Left ventricle myocardium inferior (tissue), 1 donor: ENCODE measurements at places on chromosomes 12 and 14.

DNA sequence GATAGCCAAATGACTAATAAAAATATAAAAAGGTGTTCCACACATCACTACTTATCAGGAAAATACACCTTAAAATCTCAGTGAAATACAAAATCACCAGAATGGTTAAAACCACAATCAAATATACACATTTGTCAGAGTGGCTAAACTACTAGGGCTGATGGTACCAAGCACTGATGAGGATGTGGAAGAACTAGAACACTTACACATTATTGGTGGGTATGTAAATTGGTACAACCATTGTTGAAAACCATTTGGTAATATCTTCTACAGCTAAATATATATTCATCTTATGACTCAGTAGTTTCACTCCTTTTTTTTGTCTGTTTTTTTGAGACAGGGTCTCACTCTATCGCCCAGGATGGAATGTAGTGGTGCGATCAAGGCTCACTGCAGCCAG, 48.5 kb upstream of the TTC7B start:
- no peak for DNase-seq

DNA sequence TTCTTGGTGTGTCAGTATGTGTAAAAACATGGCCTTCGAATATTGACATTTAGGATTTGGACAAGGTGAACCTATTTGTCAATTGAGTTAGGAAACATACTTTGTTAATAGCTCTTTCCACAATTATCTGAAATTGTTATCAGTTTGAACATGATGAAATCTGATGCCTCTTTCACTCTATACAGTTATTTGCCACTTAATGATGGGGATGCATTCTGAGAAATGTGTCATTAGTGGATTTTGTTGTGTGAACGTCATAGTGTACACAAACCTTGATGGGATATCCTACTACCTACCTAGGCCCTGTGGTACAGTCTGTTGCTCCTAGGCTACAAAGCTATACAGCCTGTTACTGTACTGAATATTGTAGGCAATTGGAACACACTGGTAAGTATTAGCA, 4.8 kb downstream of the TULP3 start:
- no peak for DNase-seq

- no peak for DNase-seq
Observed at GRCh38 chr14:23548351-23549318, 2.9 kb downstream of the ZFHX2 start.

DNA sequence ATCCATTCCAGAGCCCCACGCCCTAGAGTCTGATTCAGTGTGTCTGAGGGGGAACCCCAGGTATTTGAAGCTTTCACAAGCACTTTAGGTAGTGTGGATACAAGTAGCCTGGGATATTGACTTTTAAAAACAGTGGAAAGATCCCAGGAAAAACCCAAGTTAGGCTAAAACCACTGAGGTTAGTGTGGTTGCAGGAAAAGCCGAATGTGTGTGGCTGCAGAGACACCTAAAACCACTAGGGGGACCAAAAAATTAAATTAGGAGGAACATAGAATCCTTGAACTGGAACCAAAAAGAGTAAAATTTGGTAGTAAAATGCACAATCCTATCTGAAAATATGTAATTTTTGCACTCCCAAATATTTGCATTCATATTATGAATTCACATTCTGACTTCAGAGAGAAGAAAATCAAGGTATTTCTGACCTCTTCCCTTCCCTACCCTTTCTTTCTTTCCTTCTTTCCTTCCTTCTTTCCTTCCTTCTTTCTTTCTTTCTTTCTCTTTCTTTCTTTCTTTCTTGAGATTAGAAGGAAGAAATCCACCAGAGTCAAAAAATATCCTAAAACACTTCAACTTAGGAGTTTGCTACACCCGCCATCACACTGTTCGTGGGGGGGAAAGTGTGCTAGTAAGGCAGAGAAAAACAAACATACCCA, 37.8 kb downstream of the SLCO1A2 start:
- no peak for DNase-seq

DNA sequence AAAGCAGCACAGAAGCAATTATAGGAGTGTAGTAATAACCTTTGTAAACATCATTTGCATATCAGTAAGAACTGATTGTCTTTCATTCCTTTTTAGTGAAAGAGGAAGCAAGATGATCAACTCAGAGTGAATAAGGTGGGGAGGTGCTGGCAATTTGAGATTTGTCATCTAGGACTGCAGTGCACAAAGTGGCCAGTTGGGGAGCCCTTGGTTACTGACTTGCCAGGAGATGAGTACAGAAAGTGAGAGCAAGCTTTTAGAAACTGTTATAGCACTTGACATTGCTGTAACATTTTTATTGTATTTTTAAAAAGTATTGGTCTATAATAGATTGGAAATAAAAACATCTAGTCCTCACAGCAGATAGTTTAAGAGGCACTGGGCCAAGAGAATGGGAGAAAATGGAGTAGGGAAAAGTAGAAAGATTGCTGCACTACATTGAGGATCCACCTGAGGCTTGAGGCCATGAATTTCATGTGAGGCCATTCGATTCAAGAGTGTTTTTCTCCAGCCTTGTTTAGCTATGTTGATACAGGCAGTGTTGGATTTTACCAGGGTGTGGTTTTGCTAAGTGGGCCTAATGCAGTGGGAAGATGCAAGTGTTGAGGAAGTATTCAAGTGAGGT, 98.2 kb downstream of the SNAPC1 start:
- peak; percentile 36 for DNase-seq

DNA sequence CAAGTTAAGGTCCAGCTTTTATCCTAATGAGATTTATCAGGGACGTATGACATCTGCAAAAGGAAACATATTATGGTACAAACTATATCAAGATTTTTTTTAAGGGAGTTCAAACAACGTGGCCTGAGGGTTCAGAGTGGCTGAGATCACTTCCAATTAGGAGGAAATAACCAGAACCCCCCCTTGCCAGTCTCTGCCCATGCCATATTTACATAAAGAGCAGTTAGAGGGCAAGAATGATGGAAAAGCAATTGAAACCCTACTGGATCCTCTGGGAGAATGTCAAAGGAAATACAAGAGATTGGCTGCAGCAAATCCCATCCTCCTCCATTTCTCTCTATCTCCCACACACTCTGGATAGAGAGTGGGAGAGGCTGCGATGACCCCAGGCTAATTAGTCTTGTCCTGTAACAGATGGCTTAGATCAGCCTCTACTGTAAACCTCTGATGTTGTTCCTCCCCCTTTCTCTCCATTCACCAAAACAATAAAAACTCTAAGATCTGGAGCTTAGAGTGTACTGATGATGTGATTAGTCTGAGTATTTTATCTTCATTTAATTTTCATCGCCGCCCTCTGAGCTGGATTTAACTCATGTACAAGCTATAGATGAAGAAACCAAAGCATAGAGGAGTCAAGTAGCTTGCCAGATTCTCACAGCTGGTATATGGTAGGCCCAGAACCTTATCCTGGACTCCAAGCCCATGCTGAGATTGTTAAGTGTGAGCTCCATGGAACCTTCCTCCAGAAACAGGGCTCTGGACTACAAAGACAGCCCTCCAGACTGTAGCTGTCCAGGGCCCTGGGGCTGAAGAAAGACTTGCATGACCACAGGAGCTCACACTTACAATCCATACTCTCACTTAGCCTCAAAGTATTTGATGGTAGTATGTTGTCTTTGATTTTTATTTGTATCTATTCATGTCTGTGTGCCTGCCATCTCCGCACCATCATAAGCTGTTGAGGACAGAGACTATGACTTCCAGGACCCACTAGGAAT, 54.1 kb upstream of the GNG2 start:
- no peak for DNase-seq

DNA sequence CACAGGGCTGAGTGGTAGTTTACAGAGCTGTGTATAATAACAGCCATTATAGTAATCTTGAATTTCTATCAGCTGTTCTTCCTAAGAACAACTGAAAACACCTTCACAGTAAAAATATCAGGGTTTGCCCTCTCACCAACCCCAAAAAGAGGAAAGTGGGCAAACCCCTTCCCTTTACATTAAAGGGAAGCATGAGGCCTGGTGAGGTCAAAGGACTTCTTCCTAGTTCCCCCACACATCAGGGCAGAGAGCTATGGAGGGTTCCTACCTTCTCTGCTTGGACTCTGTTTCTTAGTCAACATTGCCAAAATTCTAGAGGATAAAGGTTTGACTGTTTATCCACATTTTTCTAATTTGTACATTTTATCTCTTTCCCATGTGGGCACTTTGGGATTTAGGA, 4.4 kb upstream of the RPAP3 start:
- DNase-seq: no peak

DNA sequence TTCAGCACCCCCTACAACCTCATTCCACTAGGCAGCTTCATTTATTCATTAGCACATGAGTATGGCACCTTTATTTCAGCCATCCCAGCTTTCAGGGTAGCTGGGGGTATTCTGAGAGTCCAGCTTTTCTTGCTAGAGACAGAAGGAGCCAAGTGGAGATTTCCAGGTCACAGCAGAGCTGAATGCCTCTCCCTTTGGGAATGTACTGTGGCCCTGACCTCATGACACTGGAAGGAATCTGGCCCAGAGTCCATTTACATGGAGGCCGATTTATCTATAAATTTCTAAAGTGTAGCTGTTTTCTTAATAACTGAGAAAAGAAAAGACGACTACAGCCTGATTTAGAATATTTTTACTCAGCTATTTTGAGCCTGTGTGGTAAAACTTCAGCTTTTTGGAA, 47.2 kb upstream of the JDP2 start:
- DNase-seq: no peak

DNA sequence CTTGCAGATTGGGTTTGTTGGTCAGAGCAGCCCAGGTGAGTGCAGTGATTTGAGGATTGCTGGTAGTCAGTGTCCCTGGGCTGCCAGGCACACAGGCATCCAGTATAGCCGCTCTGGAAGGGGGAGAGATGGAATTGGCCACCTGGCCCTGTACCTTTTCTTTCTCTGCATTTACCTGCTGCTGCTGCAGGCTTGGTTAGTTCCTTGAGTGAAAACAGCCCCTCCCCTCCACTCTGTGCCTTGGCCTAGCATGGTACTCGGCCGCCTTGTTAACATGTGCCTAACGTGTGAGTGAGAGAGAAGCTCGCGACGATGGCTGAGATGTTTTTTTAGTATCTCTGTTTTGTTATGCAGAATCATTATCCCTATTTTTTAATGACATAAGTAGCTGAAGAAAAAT, 49.3 kb upstream of the AMN start:
- DNase-seq: no peak

DNA sequence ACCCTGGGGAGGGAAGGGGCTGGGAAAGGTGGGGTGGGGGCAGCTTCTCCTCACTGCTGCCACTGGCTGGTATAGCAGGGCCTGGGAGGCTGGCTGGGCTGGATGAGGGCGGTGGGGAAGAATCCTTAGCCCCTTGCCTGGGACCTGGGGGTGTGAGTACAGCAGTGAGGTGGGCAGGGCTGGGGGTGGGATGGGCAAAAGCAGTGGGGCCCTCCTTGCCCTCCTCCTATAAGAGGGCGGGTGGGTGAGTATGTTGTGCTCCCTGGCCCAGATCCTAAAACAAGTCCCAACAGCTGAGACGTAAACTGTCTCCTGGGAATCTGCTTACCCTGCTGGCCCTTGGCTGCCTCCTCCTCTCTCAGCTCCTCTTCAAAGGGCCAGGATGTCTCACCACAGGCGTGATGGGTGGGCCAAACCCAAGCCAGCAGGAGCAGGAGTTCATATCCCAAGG, 2.2 kb downstream of the NCKAP5L start:
- no peak for DNase-seq

- peak; percentile 76 for DNase-seq
Observed at GRCh38 chr12:49808686-49809380, 19.4 kb downstream of the NCKAP5L start.

- no peak for DNase-seq
Observed at GRCh38 chr12:9625019-9625418, 17.3 kb upstream of the KLRB1 start.

GRCh38 chr12:109199324-109199723, 82.9 kb downstream of the ACACB start:
- DNase-seq: no peak

DNA sequence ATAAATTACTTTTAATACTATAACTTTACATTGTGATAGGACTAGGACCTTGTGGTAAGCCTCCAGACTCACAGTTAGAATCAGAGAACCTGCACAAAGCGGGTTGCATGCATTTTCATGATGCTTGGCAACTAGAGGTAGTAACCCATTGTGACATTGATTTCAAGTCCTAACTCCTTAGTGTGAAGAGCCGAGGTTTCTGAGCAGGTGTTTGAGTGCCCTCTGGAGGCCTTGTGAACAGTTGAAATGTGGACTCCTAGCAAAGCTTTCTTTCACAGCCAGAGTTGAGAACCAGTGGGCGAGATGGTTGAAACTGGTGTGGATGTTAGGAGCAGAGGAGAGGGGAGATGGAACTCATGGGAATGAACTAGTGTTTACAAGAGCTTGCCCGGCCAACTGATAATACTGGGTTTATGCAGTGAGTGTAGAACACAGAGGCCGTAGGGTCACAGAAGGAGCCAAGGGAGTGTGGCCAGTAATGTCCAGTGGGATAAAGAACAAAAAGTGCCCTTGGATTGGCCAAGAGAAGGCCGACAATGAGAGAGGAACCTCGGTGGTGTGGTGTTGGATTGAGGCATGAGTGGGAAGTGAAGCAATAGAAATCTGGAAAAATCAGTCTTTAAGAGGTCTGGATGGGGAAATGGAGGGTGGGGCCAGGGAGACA, 10.9 kb downstream of the ZNF664 start:
- no peak for DNase-seq

- DNase-seq: no peak
Observed at GRCh38 chr14:45065540-45065939, 18.4 kb upstream of the PRPF39 start.

DNA sequence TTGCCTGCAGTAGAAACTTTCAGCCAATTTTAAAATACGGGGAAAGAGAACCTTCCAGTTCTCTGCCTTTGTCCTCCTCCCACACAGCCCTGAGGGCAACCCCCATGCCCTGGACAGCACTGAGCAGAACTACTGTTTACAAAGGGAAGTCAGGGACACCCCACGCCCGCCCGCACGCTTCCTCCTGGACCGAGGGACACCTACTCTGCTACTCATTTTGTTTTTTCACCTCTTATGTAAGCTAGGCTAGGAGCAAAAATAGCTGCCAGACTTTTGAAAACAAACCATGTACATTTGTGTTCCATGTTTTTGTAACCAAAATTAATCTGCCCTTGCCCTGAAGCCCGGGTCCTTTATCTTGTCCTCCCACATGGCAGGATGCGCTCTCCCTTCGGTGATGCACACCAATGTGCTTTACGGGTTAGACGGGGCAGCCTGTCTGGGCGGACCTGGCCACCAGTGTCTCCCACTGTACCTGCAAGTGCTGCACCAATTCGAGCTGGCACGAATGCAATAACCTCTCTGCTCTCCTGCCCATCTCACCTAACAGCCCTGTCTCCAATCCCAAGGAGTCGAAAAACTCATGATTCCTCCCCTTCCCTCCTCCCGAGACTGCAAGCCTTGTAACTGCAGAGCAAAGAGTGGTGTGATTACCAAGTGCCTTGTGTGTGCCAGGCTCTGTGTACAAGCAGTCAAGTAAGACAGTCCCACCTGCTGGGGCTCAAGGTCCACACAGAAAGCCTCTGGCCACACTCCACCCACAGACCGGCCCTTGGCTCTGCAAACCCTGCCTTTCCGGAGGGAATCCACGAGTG, 85.2 kb downstream of the CCDC88C start:
- peak; percentile 45 for DNase-seq

DNA sequence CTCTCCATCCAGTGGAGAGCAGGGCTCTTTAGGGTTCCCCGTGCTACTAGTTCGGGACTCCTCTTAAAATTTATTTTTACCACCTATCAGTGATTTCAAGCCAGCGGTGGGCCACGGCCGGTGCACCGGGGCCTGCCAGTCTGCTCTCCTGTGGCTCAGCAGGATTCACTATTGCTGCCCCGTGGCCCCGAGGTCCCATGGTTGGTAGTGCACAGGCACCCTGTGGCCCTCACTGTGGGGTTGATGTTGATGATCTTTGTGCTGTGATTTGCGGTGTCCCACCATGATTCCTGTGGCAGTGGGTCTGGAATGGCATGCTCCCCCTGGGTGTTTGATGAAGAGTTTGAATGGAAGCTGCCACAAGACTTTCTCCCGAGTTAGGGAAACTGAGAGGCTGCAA, 12.6 kb upstream of the MEG3 start:
- no peak for DNase-seq
